ENCODE measurements at places on chromosomes 12 and 14. TPM values are rescaled to one million over a fixed set of nuclear protein-coding genes. Genes with fewer than 3 reads are reported as not detected.

The P3H3 gene
- 10.9 TPM for total RNA-seq

The NXPH4 gene
- under 0.01 TPM for total RNA-seq

The LRP1-AS gene
- total RNA-seq, result not detected

The NRIP2 gene
- not detected for total RNA-seq

The KIF26A gene
- 11.2 TPM for total RNA-seq

The INHBC gene
- total RNA-seq, result not detected

The B4GALNT3 gene
- total RNA-seq, result not detected

The CLEC1B gene
- not detected for total RNA-seq

The TXNRD1 gene
- 498 TPM for total RNA-seq

The PDZRN4 gene
- total RNA-seq, result not detected

The GALNT6 gene
- 12.3 TPM for total RNA-seq

The METTL17 gene
- total RNA-seq, result 22.2 TPM

All from dermis lymphatic vessel endothelial cell (primary cell).